ENCODE measurements at places on chromosomes 7 and 10.

DNA sequence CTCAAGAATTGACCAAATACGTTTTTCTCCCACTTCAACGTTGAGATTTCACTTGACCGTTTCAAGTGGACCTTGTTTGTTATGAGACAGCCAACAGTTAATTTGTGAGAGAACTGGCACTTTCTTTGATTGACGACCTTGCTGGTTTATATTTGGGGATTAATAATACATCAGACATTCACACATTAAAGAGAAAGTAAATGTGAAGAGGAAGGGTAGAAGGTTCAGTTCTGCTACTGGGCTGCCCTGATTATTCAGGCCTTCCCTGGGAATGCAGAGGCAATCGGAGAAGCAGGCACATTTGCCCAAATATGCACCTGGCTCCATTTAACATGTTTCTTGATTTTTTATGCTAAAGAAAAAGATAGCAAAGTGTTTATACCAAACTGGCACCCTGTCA is 114.1 kb downstream of the POU6F2 start:
- no peak for DNase-seq

- DNase-seq, result no peak
Observed at GRCh38 chr10:70987396-70988130, 99.2 kb upstream of the PCBD1 start.

DNA sequence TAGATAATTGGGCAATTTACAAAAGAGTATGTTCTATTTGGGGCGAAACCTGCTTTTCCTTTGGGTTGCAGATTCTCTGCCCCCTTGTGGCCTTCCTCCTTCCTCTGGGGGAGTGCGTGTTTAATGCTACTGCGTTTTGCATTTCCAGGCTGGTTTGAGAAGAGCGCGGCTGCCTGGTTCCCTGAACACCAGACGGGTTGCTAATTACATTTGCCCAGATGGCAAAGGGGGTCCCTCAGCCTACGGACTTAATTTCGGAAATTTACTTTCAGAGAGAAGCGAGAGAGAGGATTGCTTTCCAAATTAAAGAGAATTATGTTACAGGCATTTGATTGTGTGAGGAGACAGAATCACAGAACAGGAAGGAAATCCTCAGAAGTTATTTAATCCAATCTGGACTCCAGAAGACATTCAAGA is 91.9 kb upstream of the JAZF1 start:
- DNase-seq, result peak; percentile 62

DNA sequence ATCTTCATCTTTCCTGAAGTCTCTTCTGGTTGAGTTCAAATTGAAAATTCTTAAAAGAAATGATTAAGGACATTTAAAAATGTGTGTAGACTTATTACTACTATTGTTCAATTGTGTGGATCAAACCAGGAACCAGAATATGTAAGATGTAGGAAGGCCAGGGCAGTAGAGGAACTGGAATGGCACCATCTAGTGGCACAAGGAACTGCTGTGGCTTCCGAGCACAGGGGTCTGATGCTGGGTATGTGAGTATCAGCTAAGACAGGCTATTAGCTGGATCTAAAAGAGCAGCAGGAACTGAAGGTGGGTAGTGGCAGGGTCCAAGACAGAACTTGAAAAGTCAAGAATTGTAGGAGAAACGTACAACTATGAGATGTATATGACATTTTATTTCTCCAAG is 247.3 kb downstream of the SEMA3A start:
- peak; percentile 22 for DNase-seq

DNA sequence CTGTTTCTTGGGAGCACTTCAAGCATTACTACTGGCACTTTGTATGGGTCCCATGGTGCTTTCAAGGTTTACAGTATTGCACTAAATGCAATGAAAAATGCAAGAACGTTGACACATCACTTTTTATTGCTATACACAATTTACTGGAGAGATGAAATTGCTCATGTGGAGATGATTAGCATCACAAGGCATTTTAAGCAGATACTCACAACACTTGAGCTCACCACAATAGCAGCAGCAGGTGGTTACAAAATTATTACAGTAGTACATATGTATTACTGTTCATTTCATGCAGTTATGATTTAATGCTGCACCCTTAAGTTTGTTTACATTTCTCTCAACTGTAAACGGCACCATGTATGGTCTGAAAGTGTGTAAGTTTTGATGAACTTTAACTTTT is 537.7 kb downstream of the GRM8 start:
- DNase-seq, result no peak

DNA sequence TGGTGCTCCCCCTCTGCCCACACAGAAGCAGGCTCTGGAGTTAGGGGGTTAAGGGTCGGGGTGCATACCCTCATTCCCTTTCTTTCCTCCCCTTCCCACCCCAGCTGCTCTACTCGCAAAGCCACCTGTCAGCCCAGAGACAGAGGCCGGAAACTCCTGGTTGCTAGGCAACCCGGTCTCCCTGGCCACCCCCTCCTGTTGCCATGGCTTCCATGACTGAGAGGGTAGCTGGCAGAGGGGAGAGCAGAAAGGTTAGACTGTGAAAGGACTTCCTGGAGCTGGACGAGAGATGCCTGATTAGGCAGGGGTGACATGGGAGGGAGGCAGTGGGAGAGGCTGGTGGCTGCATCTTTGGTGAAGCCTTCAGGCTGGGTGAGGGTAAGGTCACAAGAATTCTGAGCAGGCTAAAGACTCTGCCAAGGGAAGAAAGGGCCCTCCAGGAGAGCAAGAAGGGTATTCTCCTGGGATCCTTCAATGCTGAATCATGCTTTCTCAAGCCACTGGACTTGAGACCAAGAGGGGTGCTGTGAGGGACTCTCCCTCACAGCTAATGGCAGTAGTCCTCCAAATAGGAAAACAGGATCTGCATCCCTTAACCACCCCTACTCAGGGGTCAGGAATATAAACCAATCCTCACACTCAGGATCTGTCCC is 5.4 kb downstream of the PSD start:
- DNase-seq, result no peak
